NCI-H774 (cell line): ENCODE measurements at places on chromosomes 12 and 14.

DNA sequence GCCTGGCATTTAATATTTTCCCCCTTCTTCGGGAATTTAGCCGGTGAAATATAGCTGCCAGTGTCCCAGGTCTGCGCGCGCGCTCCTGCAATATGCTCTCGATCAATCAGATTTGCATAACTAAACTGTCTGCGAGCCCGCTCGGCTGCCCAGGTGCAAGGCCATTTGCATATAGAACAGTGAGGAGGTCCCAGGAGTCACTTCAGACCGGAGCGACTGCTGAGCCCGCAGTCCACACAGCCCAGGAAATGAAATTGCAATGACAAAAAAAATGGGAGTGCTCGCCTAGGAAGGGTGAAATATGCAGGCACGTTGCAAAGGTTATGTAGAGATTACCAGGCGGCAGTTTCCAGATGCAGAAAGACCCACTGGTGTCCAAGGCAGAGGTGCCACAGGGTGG lies 228.5 kb downstream of the VRK1 start:
- no peak for DNase-seq

- DNase-seq = no peak
Observed at GRCh38 chr14:81521356-81521755, 12.3 kb downstream of the SEL1L start.

DNA sequence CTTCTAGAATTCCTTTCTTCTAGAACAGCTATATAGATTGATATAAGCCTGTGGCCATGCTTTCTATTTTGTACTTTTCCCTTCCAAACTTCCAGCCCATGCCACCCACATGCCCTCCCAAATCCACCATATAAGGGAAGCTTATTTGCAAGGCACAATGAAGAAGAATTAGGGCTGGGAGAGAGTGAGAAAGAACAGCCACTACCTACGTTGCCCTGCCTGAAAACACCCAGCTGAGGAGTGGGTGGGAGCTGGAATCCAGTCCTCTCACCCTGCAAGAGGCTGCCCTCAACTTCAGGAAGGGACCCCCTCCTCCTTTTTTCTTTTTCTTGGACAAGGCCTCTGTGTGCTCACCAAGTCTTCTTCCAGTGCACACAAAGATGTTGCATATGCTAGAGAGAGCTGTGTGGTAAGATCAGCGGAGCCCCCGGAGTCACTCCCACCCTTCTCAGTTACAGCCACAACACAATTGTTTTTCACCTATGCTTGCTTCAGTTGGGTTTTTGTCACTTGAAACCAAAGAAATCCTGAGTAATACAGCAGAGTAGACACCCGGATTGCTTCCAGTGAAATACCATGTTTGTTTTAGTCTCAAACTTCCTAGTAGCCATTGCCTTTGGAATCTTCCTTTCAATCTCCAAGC lies 38.8 kb downstream of the CDKL1 start:
- DNase-seq = no peak

DNA sequence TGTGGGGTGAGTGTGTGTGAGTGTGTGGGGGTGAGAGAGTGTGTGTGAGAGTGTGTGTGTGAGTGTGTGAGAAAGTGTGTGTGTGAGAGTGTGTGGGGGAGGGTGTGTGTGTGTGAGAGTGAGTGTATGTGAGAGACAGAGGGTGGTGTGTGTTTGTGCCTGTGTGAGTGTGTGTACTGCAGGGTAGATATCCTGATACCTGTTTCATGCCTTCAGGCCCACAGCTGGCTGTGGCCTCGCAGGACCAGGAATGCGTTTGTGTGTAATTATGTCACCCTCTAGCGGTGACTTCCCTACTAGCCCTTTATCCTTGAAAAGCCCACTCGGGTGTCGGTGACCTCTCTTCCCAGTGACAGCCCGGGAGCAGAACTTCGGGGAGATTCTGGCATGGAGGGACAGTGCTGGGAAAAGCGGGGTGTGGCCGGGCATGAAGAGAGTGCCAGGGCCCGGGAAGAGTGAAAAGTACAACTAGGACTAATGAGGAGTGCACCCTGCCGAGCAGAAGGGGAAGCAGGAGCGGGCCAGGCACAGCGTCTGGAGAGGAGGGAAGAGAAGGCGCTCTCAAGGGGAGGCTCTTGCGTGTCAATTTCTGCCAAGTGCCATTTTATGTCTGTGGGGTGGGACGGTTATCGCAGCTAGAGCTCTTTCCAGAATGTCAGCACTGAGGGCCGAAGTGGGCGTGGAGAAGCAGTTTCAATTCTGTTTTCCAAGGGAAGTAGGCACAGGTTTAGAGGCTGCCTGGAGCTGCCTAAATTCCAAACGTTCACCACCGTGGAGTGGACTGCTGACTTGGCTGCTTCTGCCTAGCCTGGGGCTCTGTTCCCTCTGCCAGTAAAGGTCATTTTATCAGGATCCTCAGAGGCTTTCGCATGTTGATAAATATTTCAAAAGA lies 11.0 kb upstream of the FBXL14 start:
- DNase-seq = peak; percentile 57

GRCh38 chr14:72380456-72380855 lies 448.2 kb downstream of the RGS6 start:
- no peak for DNase-seq

GRCh38 chr14:101323111-101323510 lies 238.2 kb upstream of the DIO3 start:
- DNase-seq = no peak

DNA sequence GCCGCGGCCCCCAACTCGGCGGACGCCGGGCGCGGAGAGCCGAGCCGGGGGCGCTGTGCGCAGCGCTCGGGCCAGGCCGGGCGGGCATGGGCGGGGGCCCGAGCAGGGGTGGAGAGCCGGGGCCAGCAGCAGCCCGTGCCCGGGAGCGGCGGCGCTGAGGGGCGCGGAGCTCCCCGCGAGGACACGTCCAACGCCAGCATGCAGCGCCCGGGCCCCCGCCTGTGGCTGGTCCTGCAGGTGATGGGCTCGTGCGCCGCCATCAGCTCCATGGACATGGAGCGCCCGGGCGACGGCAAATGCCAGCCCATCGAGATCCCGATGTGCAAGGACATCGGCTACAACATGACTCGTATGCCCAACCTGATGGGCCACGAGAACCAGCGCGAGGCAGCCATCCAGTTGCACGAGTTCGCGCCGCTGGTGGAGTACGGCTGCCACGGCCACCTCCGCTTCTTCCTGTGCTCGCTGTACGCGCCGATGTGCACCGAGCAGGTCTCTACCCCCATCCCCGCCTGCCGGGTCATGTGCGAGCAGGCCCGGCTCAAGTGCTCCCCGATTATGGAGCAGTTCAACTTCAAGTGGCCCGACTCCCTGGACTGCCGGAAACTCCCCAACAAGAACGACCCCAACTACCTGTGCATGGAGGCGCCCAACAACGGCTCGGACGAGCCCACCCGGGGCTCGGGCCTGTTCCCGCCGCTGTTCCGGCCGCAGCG lies 639 bp downstream of the FZD10 start:
- DNase-seq = no peak

GRCh38 chr14:77310026-77310425 lies 10.7 kb downstream of the POMT2 start:
- DNase-seq = no peak

- DNase-seq = no peak
Observed at GRCh38 chr12:58310368-58310767, 369.0 kb downstream of the ATP23 start.

- no peak for DNase-seq
Observed at GRCh38 chr12:109448272-109448671, 28.8 kb downstream of the KCTD10 start.

DNA sequence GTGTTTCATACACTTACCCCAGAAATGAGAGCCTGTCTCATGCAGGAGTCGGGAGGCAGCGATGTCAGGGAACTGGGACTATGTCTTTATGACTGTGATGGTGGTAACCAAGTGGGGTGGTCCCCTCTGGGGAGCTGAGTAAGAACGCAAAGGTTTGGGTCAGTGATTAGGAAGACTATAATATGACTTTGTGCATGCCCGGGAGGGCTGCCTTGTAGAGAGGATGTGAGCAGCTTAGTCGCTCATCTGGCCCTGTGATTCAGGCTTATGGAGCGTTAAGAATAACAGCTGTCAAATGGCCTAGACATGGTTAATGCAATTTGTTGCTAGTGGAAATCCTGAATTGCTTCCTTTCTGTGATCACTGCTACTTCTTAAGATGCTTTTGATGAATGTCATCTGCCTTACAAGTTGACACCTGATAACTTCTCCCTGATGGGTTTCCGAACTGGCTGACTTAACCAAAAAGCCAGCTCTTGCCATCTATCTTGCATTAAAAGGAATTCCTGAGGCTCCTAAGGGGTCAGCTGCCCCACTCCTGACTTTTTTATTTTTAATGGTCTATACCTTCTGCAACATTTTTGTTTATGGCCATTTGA lies 35.4 kb upstream of the AACS start:
- DNase-seq = no peak

DNA sequence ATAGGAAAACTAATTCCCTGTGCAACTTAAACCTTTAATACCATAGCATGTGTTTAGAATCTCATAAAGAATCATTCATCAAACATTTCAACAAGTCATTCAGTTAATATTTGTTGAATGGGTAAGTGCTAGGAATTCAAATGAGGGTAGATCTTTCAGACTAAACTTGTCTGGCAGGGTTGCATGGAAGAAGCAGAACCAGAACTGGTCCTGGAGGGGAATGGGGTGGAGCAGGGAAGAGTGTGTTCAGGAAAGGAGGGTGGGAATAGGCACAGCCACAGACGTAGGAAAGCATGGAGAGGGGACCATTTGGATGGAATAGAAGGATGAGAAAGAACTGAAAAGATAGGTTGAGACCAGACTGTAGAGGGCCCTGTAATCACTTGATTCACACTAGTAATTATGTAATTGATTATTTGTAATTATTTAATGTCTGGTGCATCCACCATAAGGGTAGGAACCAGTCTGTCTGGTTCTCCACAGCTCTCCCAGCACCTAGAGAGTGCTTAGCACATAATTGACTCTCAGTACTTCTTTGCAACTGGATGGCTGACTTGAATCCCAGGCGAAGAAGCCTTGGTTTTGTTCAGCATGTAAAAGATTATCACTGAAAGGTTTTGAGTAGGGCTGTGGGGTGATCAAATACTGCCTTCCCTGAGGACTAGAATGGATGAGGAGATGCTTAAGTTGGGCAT lies 3.0 kb upstream of the MAP3K9 start:
- no peak for DNase-seq

DNA sequence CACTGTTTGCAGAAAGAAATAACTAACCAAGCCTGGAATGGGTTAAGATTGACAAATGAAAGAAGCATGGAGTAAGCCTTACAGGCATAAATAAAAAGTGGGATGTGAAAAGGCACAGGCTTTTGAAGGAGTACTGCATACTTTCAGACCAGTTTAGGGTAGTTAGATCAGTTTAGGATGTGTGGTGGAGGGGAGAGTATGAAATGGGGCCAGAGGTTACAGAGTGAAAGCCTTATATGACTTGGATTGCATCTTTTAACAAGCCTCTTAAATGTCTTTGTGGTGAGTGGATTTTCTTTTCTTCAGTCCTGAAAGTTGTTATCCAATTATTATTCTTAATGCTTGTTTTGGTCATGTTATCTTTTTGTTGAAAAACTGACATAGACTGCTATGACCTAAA lies 52.2 kb upstream of the TRHDE start:
- DNase-seq = no peak
